T-helper 2 cell treated with Interferon-gamma antibody and Interleukin-4, amounts not matched to agents 100 ng/mL and 5 ng/mL, for 36 hours (primary cell): ENCODE measurements at places on chromosomes 6 and 20. TPM values are rescaled to one million over a fixed set of nuclear protein-coding genes. Genes with fewer than 3 reads are reported as not detected.

NR2E1 gene
- total RNA-seq = not detected in 2 replicates

ATP6V1G2 gene
- 1.3 and 1.7 TPM in 2 replicates for total RNA-seq

GJA10 gene
- 0.14 TPM in 1 of 2 replicates, not detected in the other for total RNA-seq

CALHM4 gene
- not detected in 2 replicates for total RNA-seq

OSER1 gene
- 17.0 and 18.1 TPM in 2 replicates for total RNA-seq

ZSCAN23 gene
- 0.43 and 0.86 TPM in 2 replicates for total RNA-seq

BPIFB1 gene
- not detected in 2 replicates for total RNA-seq

ANKRD66 gene
- not detected in 2 replicates for total RNA-seq

HLA-E gene
- 483 and 485 TPM in 2 replicates for total RNA-seq

SNHG17 gene
- 48.6 and 50.3 TPM in 2 replicates for total RNA-seq

HS3ST5 gene
- not detected in 2 replicates for total RNA-seq

APCDD1L gene
- total RNA-seq = not detected in 2 replicates

ZNF217 gene
- 83.5 and 87.7 TPM in 2 replicates for total RNA-seq

SSTR4 gene
- total RNA-seq = not detected in 2 replicates

LZTS3 gene
- 0.34 and 0.45 TPM in 2 replicates for total RNA-seq

SERPINB1 gene
- 67.0 and 67.4 TPM in 2 replicates for total RNA-seq

MTFR2 gene
- total RNA-seq = 21.9 and 23.4 TPM in 2 replicates

C20orf141 gene
- total RNA-seq = not detected in 2 replicates

VSX1 gene
- not detected in 2 replicates for total RNA-seq

IRF4 gene
- total RNA-seq = 177 and 182 TPM in 2 replicates

SLC35F1 gene
- not detected in 2 replicates for total RNA-seq

LCA5 gene
- 0.07 and 0.09 TPM in 2 replicates for total RNA-seq

SLC22A7 gene
- not detected in 2 replicates for total RNA-seq

TRIM40 gene
- total RNA-seq = not detected in 2 replicates

TXLNB gene
- total RNA-seq = 0.36 and 0.55 TPM in 2 replicates

PRR18 gene
- total RNA-seq = not detected in 2 replicates

ENPP5 gene
- not detected in 2 replicates for total RNA-seq

SCUBE3 gene
- not detected in 2 replicates for total RNA-seq

ZNF831 gene
- 6.6 and 6.8 TPM in 2 replicates for total RNA-seq

FAM162B gene
- total RNA-seq = not detected in 2 replicates

SLX4IP gene
- total RNA-seq = 8.7 and 9.0 TPM in 2 replicates

PLN gene
- total RNA-seq = not detected in 2 replicates

TAGAP gene
- 45.6 and 51.2 TPM in 2 replicates for total RNA-seq

CRYBG1 gene
- total RNA-seq = 29.1 and 29.8 TPM in 2 replicates

KHDRBS2 gene
- not detected in 2 replicates for total RNA-seq

PRRT1 gene
- not detected in 2 replicates for total RNA-seq

HTR1E gene
- total RNA-seq = not detected in 2 replicates

PBOV1 gene
- not detected in 2 replicates for total RNA-seq

PRSS16 gene
- 1.3 and 1.9 TPM in 2 replicates for total RNA-seq

ARHGAP40 gene
- total RNA-seq = not detected in 2 replicates

CNR1 gene
- not detected in 2 replicates for total RNA-seq

RAE1 gene
- total RNA-seq = 42.3 and 46.7 TPM in 2 replicates

TM9SF4 gene
- total RNA-seq = 37.0 and 37.4 TPM in 2 replicates

C20orf96 gene
- total RNA-seq = 6.8 and 6.9 TPM in 2 replicates

SLC17A3 gene
- total RNA-seq = 0.55 and 1.2 TPM in 2 replicates

CNBD2 gene
- total RNA-seq = 3.5 and 4.0 TPM in 2 replicates
